K562 (cell line): ENCODE measurements at places on chromosomes 6 and 20.

DNA sequence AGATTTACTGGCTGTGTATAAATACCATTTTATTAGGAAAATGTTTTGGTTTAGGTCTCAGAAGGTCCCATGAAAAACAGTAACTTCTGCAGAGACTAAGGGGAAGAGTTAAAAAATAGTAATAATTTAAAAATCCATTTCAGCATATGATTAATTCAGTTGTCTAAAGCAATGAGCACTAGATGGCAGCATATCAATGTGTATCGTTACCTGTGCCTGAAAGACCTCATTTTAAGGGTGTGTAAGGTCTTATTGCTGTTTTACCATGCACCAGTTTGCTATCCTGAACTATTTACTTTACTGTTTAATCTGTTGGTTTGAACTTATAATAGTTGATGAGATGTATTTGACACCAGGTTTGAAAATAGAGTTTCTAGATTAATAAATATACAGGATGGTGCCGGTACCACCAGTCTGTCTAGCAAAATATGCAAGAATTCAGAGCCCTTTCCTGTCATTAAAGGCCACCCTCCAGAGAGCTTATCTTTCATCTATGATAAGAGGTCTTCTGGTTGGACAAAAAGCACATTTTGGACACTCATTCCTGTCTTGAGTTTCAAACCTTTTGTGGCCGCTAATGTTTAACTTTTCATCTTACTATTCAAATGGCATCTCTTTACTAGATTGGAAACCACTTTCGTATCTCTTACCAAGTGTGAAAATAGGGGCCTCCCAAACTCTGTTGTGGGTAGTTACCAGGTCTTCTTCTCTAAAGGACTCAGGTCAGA, 8.9 kb upstream of the AHI1 start:
- H3K27me3 ChIP-seq, result no peaks in the 10 kb centered on the region
- no peak overlapping the region for H3K4me3 ChIP-seq
- DNase-seq, result peak; percentile 41
- no peaks in the 10 kb centered on the region; the same call in 1 of the 2 replicates for H3K4me1 ChIP-seq
- no peak overlapping the region for H3K27ac ChIP-seq
- no peaks in the 10 kb centered on the region for H3K36me3 ChIP-seq

DNA sequence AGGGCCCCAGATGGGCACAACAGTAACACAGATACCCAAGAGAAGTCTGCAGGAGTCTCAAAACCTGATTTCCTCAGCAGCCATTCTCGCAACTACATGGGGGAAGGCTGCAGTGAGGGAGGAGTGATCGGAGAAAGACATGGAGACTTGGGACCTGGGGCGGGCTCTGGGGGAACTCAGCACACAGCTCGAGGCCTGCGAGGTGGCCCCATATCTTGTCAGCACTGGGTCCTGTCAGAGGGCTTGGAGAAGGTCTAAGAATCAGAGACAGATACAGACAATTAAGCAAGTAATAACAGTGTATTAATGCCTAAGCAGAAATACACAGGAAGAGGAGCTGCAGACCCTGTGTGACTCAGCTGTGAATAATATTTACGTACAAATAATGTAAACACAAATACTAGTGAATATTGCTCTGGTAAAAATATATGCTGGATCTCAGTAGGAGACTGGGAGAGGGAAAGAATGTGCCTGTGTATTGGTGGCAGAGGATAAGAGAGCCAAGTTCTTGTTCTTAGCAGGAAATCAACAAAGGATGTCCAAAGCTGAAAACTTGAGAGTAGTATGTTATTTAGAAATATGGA, 336.2 kb downstream of the ZFAND3 start:
- no peak for DNase-seq
- no peaks in the 10 kb centered on the region for H3K36me3 ChIP-seq
- peaks cover under 1% of the 10 kb centered on the region; the same call in 1 of the 2 replicates for H3K4me1 ChIP-seq

GRCh38 chr6:13846841-13847240, 32.5 kb upstream of the MCUR1 start:
- H3K27me3 ChIP-seq, result no peaks in the 10 kb centered on the region
- DNase-seq, result peak; percentile 82
- no peak overlapping the region for H3K4me3 ChIP-seq
- no peaks in the 10 kb centered on the region for H3K4me1 ChIP-seq
- no peak overlapping the region for H3K27ac ChIP-seq

DNA sequence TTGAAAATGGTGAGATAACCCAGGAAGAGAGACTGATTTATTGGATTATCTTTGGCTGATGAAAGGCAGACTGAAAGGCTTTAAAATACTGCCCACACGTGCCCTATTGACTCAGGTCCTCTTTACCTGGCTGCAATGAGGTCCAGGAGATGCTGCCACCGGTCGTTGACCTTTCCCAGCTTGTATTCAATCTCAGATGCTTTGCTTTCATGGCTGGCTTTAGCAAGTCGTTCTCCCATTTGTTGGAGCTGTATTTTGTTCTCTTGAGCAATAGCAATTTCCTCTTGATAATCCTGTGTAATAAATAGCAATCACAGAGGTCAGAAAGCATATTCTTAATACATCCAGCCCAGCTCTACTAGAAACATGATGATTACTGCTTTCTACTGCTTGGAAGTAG, 368.8 kb downstream of the ESR1 start:
- no peaks in the 10 kb centered on the region for H3K27me3 ChIP-seq
- no peak for DNase-seq
- no peaks in the 10 kb centered on the region for H3K4me1 ChIP-seq
- no peak overlapping the region for H3K4me3 ChIP-seq
- no peaks in the 10 kb centered on the region for H3K36me3 ChIP-seq

DNA sequence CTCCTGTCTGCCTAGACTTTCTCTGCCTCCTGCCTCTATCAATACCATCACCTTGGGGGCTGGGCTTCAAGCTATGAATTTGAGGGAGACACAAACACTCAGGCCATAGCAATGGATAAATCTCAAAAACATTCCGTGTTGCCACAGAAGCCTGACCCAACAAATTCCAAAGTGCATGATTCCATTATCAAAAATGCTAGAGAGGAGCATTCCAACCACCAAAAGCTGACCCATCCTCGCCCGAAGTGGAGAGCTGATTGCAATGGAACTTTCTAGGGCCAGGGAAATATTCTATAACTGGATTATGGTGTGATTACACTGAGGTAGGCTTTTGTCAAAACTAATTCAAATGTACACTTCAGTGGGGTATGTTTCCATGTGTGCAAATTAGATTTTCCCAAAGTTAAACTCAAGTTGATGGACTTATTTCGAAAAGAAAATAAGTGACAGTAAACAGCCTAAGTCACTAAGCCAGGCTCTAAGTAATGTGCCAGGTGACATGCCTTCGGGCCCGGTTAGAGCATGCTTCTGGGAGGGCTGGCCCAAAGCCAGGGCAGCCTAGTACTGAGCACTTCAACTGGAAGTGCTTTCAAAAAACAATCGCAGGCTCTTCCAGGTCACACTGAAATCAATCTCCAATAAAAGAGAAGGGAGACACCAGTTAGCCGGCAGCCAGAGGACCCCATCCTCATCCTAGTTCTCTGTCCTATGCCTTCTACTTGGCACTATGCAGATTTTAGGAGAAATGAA, 142.3 kb downstream of the TBXT start:
- no peaks in the 10 kb centered on the region for H3K4me1 ChIP-seq
- no peak overlapping the region for H3K27ac ChIP-seq
- no peak for DNase-seq
- no peak overlapping the region for H3K4me3 ChIP-seq

DNA sequence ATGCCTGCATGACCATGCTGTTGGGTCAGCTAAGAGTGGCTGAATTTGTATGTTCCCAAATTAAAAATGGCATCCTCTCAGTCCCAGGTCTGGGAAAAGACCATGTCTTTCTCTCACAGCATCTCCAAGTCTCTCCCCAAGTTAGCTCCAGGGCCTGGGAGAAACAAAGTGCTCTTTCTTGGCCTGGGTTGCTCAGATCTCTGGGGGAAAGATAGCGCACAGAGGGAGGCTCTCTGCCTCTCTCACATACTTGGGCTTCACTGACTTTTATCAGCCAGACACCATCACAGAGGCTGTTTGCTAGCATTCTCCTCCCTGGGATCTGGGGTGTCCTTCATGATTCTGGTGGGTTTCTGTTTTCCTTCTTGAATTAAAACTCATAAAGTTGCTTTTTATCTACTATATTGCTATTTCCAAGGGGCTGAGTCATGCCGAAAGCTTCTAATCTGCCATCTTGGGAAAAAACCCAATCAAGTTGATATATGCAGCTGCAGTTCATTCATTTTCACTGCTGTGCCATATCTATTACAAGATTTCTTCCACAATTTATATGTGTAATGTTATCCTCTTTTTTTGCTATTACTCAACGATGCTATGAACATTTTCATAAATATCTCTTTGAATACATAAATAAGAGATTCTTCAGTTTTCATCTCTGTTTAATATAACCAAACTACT, 190.2 kb downstream of the MOXD1 start:
- no peak for DNase-seq
- H3K36me3 ChIP-seq, result no peaks in the 10 kb centered on the region
- no peaks in the 10 kb centered on the region for H3K27me3 ChIP-seq
- no peak overlapping the region for H3K27ac ChIP-seq

GRCh38 chr6:5084360-5084780, 771 bp upstream of the PPP1R3G start:
- peaks cover 39% of the 10 kb centered on the region for H3K27me3 ChIP-seq
- peak overlapping the region; percentile 42 for H3K4me3 ChIP-seq
- H3K36me3 ChIP-seq, result no peaks in the 10 kb centered on the region
- peak; percentile 46 for DNase-seq

DNA sequence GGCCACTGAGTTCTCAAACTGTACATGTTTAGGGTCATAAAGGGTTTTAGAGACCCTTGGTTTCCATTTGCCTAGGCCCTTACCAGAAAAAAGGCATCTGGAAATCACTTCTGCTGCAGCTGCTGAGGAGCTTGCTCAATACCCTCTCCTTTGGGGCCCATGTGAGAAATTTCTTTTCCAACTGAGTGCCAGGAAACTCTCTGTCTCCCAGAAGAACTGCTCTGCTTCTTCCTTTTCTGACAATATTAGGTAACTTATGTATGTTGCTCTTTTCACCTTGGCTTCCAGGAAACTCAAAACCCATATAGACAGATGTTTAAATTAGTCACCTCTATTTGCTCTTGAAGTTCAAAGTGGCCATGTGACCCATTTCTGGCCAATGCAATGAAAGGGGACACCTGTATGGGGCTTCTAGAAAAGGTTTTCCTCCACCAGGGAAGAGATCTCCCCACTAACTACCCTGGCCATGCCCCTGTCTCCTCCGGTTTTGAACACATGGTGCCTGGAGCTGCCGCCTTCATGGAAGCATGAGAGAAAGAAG, 121.6 kb downstream of the PREX1 start:
- H3K36me3 ChIP-seq, result no peaks in the 10 kb centered on the region
- H3K27me3 ChIP-seq, result no peaks in the 10 kb centered on the region
- peaks cover 10% of the 10 kb centered on the region for H3K4me1 ChIP-seq
- no peak overlapping the region for H3K4me3 ChIP-seq

GRCh38 chr20:61303217-61303616, 51.2 kb downstream of the CDH4 start:
- no peaks in the 10 kb centered on the region for H3K4me1 ChIP-seq
- no peaks in the 10 kb centered on the region for H3K36me3 ChIP-seq
- H3K4me3 ChIP-seq, result no peak overlapping the region
- DNase-seq, result no peak

- 0 out of 2 replicates have a peak, but pooled peaks cover 7% of the 10 kb centered on the region for H3K4me1 ChIP-seq
- no peak overlapping the region for H3K27ac ChIP-seq
- H3K36me3 ChIP-seq, result no peaks in the 10 kb centered on the region; the same call in 1 of the 3 replicates
Observed at GRCh38 chr6:132491303-132491702, 21.6 kb downstream of the STX7 start.

DNA sequence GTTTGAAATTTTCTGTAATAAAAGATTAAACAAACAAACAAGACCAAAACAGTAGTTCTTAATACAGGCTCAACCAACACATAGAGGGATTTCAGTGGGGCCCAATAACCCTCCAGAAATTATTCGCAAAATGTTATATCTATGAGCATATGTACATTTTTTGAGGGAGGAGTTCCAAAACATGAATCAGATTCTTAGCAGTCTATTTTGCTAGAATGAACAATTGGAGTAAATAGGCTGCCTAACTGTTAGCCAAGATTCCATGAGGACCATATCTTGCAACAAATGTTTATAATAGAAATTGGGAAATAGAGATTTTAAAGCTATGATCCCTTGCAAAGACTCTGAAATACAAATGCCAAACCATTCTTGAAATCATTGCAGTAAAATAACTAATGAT, 186.3 kb downstream of the AKAP7 start:
- H3K4me3 ChIP-seq, result no peak overlapping the region
- H3K27me3 ChIP-seq, result no peaks in the 10 kb centered on the region; the same call in 2 of the 3 replicates
- H3K4me1 ChIP-seq, result no peaks in the 10 kb centered on the region
- DNase-seq, result no peak

- no peaks in the 10 kb centered on the region for H3K27me3 ChIP-seq
- DNase-seq, result peak; percentile 79
- peak overlapping the region; percentile 92 for H3K4me3 ChIP-seq
- H3K36me3 ChIP-seq, result no peaks in the 10 kb centered on the region
Observed at GRCh38 chr20:58888521-58889333, 36.2 kb downstream of the GNAS start.

DNA sequence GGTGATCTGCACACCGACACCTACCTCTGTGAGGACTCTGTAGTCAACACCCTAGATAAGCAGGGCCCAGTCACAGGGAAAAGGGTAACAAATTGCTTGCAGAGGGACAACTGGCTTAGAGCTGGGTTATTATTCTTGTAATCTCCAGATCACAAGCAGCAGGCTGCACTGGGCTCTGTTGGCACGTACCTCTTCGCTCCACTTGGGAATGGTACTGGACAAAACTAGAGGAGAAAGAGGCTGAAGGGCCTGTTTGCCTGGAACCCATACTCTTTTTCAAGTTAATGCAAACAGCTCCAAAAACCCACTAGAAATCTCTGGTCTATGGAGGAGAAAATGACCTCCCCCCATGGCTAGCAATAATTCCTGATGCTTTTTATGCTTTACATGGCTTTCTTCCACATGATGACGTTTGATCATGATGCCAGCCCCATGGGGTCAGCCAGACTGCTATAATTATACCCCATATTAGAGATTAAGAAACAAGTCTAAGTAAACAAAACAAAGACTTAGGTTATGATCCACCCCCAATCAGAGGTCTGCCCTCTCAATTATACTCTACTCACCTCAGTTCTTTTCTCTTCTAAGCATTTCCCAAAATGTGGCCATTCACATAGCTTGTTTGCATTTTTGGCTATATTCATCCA, 190.0 kb downstream of the UNC5CL start:
- H3K4me3 ChIP-seq, result no peak overlapping the region
- DNase-seq, result no peak
- H3K27me3 ChIP-seq, result no peaks in the 10 kb centered on the region; the same call in 2 of the 3 replicates
- H3K27ac ChIP-seq, result no peak overlapping the region
- H3K36me3 ChIP-seq, result no peaks in the 10 kb centered on the region
- H3K4me1 ChIP-seq, result no peaks in the 10 kb centered on the region

DNA sequence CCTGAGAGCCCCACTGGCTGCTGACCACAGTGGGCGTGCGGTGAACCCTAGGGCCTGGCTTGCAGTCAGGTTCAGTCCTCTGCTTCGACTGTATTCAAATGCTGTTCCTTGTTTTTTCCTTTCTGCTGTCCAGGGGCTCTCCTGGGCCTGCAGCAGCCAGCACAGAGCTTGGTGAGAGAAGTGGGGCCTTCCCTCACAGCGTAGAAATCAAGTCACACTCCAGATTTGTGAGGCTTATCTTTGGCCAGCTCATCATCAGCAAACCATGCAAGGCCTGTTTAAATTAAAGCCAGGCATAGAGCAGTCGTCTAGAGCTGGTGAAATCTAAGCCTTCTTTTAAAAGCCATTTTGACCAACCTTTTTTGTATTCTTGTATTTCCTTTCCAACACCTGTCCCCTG, 8.4 kb downstream of the FAM120B start:
- DNase-seq, result no peak
- H3K4me3 ChIP-seq, result no peak overlapping the region
- H3K27me3 ChIP-seq, result no peaks in the 10 kb centered on the region
- peaks cover 31% of the 10 kb centered on the region; the same call in 2 of the 3 replicates for H3K36me3 ChIP-seq
- H3K4me1 ChIP-seq, result no peaks in the 10 kb centered on the region
- H3K27ac ChIP-seq, result no peak overlapping the region
